ENCODE measurements at places on chromosomes 7 and 10. TPM values are rescaled to one million over a fixed set of nuclear protein-coding genes. Genes with fewer than 3 reads are reported as not detected.

GRCh38 chr7:2521341-2521745, 1.8 kb downstream of the LFNG start:
- no peak for DNase-seq

DNA sequence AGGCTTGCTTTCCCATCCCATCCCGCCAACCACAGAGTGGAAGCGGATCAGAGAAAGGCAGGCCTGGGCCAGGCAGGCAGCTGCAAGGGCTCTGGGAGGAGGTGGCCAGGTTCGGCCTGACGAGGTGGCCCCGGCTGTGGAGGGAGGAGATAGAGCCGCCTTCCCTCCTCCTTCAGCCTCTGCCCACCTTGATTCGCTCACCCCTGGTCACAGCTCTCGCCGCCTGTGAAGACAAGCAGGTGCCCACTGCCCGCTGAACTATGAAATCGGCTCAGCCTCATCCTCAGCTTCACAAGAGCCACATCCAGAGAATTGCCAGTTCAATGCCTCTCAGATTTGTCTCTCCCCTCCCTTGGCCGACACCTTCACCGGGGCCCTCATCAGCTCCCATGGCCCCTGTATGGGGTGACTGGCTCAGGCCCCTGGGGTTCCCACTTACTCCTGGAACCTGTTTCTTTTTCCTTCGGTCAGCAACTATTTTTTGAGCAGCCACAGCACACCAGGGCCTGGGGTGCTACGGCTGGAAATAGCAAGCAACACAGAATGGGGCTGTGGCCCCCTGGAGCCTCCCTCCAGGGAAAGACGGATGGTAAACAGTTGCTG, 80.0 kb upstream of the CHST15 start:
- no peak for DNase-seq

DNA sequence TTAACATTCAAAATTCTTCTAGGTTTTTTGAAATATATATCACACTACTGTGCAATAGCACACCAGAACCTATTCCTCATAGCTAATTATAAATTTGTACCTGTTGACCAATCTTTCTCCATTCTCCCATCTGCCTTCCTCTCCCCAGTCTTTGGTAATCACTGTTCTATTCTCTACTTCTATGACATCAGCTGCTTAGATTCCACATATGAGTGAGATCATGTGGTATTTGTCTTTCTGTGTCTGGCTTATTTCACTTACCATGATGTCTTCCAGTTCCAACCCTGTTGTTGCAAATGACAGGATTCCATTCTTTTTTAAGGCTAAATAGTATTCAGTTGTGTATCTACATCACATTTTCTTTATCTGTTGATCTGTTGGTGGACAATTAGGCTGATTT, 54.4 kb upstream of the CCDC6 start:
- DNase-seq: no peak

DNA sequence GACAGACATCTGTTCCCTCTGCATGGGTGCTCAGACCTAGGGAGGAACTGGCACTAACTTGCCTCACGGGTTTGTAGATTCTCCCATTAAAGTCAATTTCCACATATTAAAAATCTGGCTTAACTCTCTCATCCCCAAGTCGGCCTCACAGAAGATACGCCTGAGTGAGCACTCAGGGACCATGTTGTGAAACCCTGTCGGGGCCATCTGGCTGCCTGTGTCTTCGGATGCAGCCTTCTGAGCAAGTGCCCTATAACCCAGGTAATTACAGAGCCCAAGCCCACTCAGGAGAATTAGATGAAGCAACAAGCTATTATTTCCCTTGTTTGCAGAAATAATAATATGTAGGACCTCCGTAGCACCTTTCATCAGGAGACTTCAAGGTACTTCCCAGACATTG, 219.3 kb upstream of the GLI3 start:
- DNase-seq: no peak

GRCh38 chr7:23403970-23404369, 66.3 kb downstream of the IGF2BP3 start:
- DNase-seq: no peak

GRCh38 chr7:1545417-1546246, 10.4 kb downstream of the TMEM184A start:
- DNase-seq: no peak

GRCh38 chr7:110839866-110840265, 251.1 kb upstream of the LRRN3 start:
- no peak for DNase-seq

DNA sequence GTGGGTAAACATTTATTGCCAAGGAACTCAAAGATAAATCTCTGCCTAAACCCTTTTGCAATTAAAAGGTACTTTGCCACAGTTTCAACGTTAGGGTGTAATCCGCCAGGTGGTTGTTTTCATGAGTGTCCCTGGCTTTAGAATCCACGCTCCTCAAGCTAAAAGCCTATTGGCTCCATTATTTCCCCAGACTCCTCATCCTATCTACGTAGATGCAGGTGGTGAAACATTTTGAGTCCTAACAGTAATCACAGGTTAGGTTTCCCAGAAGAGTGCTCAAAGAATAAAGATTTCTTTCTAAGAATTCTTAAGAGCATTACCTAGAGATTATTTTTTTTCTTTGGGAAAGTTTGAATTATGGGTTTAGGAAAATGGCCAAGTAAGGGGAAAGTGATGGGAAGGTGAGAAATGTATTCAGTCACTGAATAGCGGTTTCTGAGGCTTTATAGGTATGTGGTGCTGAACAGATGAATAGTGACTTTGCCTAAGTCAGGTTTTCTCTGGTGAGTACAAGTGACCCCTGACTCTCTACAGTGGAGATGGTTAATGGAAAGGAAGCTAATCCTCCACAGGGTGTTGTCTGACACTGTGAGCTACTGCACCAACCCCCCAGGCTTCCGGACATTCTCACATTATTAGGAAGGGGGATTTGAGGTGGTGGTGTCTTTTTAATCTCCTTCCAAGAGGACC, 60.2 kb downstream of the NRP1 start:
- DNase-seq: no peak

DNA sequence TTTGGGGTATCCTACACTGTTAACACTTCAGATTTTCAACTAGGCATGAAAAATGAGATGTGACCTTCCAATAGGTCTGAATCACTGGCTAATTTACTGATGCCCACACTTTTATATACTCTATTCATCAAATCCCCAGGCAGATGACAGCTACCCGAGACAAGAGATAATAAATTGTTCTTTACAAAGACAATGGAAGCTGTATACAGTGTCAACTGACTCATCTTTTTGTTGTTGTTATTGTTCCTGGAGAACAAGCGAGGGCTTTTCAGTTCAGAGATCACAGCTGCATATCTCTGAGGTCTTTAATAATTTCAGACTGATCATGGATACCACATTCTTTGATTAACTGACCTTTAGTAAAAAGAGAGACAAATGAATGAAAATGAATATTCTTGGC, 228.9 kb downstream of the SDHAF3 start:
- no peak for DNase-seq

DNA sequence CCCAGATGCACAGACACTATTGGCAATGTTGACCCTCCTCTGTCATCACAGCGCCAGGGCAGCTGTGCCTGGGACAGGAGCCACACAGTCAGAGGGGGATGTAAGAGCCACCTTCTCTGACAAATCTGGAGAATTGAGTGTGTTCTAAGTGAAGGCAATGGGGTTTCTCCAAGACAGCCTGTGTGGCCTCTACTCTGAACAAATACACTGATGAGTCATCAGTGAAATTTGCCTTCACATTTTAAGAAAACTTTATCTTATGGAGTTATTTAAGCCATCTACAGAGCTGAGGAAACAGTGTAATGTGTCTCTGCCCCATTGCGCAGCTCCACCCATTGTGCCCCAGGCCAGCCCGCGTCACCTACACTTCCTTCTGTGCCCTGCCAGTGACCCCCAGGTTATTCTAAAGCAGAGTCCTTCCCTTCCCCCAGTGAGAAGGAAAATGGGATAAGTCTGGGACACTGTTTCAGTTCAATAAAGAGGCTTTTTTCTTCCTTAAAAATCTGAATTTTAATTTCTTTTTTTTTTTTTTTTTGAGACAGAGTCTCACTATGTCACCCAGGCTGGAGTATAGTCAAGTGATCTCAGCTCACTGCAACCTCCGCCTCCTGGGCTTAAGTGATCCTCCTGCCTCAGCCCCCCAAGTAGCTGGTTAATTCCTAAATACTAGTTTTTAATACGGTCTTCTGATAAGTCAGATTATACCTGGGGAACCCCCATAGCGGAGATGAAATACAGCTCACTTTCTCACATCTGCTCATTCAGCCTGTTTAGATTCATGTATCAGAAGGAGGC, 21.8 kb downstream of the AKR1E2 start:
- DNase-seq: peak; percentile 4

GRCh38 chr7:27091941-27092818, 3.6 kb downstream of the HOXA1 start:
- DNase-seq: no peak

DNA sequence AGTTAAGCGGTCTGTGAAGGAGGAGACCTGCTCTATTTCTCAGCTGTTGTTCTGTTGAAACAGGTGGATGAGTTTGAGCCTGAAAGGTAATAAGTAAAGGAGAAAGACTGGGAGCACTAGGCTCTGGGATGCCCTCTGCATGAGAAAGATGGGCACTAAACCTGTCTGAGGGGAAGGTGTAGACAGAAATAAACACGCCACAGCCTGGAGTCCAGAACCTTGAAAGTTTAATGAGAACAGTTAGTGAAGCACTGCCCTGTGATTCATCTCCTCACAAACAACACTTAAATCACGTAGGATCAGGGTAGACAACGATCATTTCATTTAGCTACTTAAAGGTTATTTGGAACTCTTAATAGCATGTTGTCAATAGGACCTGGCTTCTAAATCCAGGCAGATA, 193.1 kb downstream of the PHTF2 start:
- no peak for DNase-seq

DNA sequence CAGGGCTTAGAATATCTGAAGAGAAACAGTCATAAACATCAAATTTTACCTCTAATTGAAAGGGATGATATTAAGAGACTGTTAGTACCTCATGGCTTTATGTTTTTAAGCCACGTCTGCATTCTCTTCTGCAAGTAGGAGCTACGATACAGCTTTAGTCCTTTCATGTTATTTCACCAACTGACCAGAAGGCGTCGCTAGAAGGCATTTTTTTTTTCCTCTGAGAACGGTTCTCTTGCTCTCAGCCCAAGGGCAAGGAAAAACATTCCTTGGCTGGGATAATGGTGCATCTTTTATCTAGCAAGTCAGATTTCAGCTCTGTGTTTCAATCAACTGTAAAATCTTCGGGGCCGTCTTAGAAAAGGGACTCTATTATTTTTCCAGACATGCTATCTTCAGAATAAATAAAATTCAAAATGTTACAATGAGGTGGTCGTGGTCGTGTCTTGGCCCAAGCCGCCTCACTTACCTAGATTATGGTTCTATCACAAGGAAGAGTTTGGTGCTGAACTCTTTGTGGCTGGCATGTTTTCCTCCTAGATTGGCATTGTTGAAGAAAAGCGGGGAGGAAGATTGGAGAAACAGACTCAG, 41.6 kb upstream of the LYZL2 start:
- DNase-seq: peak; percentile 23

- DNase-seq: peak; percentile 58
Measured at GRCh38 chr10:75469006-75469616, 37.7 kb downstream of the LRMDA start.

GRCh38 chr7:123783820-123784219, 35.0 kb upstream of the WASL start:
- no peak for DNase-seq

DNA sequence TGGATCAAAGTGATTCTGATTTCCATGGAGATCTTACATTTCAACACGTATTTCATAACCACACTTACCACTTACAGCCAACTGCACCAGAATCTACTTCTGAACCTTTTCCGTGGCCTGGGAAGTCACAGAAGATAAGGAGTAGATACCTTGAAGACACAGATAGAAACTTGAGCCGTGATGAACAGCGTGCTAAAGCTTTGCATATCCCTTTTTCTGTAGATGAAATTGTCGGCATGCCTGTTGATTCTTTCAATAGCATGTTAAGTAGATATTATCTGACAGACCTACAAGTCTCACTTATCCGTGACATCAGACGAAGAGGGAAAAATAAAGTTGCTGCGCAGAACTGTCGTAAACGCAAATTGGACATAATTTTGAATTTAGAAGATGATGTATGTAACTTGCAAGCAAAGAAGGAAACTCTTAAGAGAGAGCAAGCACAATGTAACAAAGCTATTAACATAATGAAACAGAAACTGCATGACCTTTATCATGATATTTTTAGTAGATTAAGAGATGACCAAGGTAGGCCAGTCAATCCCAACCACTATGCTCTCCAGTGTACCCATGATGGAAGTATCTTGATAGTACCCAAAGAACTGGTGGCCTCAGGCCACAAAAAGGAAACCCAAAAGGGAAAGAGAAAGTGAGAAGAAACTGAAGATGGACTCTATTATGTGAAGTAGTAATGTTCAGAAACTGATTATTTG, 15.3 kb downstream of the HNRNPA2B1 start:
- no peak for DNase-seq

- no peak for DNase-seq
Measured at GRCh38 chr10:95759233-95759826, 3.4 kb downstream of the ENTPD1 start.

DNA sequence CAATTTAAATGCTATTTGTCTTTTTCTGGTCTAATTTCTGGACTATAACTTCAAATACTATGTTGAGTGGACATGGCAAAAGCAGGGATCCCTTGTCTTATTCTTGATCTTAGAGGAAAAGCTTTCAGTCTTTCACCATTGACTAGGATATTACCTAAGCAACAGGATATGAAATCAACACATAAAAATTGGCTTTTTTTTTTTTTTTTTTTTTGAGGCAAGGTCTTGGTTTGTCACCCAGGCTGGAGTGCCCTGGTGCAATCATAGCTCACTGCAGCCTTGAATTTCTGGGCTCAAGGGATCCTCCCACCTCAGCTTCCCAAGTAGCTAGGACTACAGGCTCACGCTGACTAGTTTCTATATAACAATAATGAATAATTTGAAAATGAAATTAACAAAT, 90.8 kb downstream of the JMJD1C start:
- DNase-seq: no peak

DNA sequence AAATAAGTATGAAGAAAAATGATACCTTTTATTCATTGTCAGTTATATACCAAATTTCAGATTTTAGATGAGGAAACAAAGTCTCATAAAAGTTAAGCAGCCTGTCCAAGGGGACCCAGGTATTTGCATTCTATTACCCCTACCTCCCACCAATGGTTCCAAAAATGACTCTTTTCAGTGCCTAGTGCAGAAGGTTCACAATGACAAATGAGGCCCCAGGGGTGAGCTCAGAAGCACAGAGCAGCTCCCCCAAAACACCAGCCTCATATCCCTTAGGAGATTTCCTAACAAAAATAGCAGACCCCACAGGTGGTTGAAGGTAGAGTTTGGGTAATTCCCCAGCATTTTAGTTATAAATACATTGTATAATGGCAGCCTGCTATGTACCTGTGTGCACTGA, 168.6 kb downstream of the REEP3 start:
- no peak for DNase-seq

OR2A7 gene
- total RNA-seq: 0.79 TPM

LDB3 gene
- total RNA-seq: not detected

TFR2 gene
- 0.33 TPM for total RNA-seq

HYCC1 gene
- 24.8 TPM for total RNA-seq

ITPRID1 gene
- total RNA-seq: not detected

CDC14C gene
- total RNA-seq: not detected

NPSR1 gene
- not detected for total RNA-seq

SLC39A12 gene
- total RNA-seq: 0.23 TPM

LRRD1 gene
- total RNA-seq: not detected

ZNF33A gene
- total RNA-seq: 2.9 TPM

SNCG gene
- 7.6 TPM for total RNA-seq

KIF11 gene
- 19.5 TPM for total RNA-seq

IFIT1B gene
- total RNA-seq: not detected

CLCN1 gene
- not detected for total RNA-seq

LRRC61 gene
- total RNA-seq: not detected

MACC1 gene
- not detected for total RNA-seq

All from MG63 (cell line).